ENCODE measurements at places on chromosomes 3 and 15.

- DNase-seq = no peak
Measured at GRCh38 chr3:134480546-134480945, 5.2 kb downstream of the ANAPC13 start.

DNA sequence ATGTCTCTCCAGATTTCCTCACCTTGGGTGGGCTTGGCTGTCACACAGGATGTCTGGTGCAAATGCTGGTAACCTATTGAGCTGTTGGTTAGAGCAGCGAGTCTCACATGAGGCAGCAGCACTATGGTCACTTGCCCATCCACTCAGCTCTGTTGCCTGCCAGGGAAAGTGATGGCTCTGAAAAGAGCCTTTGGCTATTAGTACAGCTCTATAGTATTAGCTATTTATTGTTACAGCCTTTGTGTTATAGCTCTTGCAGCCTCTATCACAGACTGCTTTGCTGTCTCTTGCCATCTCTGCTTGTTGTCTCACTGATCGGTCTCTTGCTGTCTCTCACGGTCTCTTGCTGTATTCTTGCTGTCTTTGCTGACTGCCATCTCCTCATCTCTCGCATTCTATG is 114.3 kb downstream of the MFSD1 start:
- DNase-seq = no peak

DNA sequence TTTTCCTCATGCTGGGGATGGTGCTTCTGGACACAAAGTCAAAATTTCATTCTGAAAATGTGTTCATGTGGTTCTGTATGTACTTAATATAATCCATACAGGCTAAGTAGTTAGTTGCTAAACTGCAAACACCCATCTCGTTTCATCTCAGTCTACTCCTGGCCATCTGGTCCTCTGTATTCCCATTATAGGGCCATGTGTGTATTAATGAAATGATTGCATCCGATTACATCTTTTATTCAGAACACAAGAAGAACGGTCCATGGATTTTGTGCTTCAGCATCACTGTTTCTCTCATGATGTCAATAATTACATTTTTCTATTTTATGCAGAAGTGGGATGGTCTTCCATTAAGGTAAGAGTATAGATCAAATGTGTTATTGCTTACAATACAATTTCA is 6.1 kb upstream of the GJD2 start:
- no peak for DNase-seq

DNA sequence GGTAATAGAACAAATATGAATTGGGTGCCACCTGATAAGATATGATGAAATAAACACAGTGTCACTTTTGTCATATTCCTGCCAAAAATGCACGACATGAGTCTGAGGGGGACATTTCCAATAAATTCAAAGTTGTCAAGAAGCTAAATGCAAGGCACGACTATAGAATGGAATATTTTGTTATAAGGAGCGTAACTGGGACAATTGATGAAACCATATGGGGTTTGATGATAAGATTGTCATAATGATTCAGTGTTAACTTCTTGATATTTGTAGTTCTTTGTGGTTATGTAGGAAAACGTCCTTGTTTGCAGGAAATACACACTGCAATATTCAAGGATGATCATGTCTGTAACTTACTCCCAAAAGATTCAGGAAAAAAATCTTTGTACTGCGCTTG is 163.3 kb downstream of the MEX3B start:
- peak; percentile 22 for DNase-seq

- no peak for DNase-seq
Measured at GRCh38 chr15:35288580-35288979, 203.5 kb upstream of the NANOGP8 start.

- DNase-seq = no peak
Measured at GRCh38 chr3:52357151-52358080, 41.3 kb downstream of the DNAH1 start.

GRCh38 chr15:40102897-40103858 is 5.5 kb downstream of the BMF start:
- no peak for DNase-seq

DNA sequence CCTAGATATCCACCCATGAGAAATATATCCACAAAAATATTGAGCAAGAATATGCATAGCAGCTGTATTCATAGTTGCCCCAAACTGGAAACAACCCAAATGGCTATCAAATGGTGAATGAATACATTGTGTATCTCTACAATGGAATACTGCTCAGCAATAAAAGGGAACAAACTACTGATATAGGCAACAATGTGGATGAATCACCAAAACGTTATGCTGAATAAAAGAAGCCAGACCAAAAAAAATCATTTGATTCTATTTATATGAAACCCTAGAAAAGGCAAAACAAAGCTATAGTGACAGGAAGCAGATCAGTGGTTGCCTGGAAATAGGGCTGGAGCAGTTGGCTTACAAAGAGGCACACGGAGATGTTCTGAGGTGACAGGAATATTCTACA is 15.5 kb upstream of the CMTM7 start:
- DNase-seq = no peak

GRCh38 chr15:67809441-67809840 is 15.9 kb upstream of the SKOR1 start:
- DNase-seq = no peak

GRCh38 chr15:32866454-32867312 is 148.9 kb downstream of the GREM1 start:
- peak; percentile 18 for DNase-seq

DNA sequence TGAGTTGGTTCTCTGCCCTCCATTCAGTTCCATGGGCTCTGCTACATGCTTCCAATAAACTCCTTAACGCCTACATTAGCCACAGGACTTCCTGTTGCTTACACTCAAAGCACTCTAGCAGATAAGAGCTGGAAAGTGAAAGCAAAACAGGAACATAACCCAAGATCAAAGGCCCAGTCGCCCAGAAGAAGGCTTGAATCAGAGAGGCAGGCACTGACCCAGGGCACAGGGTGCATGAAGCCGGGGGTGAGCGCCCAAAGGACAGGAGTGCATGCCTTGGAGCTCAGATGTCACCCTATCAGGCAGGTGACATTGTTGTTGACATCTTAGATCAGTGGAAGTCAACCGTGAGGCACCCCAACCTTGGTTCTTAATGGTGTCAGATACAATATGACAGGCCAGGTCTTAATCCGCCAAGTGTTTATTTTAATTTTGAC is 235.1 kb downstream of the UACA start:
- peak; percentile 96 for DNase-seq

DNA sequence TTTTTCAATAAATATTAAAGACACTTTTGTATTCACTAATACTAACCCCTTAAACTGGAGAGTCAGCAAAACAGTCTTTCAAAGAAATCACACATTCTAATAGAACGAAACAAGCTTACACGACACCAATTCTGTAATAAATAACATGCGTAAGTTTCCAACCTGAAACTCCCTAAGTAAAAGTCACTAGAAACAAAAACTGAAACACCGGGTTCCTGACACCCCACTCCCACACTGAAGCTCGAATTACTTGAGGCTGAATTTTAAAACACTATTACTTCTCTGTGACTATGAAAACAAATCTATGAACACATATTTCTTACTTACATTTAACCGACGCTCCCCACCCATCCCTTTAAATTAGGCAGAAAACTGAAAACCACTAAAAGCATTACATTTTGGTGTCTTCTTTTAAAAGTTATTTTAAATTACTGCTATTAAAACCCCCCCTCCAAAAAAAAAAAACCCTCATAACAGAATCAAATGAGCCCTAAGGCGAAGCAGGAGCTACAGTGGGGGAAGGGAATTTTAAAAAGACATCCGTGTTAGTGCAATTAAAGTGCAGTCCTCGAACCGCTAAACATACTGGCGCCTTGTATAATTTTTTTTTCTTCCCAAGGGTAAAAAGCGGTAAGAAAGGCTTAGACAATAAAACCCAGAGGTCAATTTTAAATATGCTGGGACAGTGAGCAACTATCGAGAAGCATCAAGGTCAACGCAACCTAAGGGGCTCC is 878 bp downstream of the SPPL2A start:
- peak; percentile 65 for DNase-seq

- DNase-seq = no peak
Measured at GRCh38 chr3:151285940-151286339, 7.6 kb upstream of the P2RY14 start.

DNA sequence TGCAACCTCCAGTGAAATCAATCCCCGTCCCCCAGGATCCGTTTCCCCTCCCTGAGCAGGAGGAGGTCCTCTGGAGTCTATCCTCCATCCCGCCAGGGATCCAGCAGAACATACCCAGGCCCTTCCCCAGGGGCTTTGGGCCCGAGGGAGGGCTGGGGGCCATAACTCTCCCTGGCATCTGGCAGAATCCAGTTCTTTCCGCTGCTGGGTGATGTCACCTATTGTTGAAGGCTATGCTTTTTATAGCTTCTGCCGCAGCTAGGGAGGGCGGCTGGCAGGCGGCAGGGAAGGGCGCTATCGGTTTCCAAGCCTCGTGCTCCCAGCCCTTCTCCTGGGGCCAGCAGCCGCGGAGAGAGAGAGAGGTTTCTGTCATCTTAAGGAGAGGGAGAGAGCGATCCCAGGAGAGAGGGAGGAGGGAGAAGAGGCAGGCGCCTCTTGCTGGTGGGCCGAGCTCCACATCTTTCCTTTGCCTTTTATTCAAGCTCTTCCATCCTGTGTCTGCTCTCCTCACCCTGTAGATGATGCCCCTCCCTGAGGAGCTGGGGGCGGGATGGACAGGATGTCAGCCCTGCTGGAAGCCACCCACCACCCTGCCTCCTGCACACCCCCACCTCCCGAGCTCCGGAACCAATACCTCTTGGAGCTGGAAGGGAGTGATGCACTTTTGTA is 120.1 kb downstream of the ANP32A start:
- DNase-seq = no peak

GRCh38 chr3:118754406-118755252 is 280.0 kb downstream of the IGSF11 start:
- DNase-seq = no peak

GRCh38 chr3:159169828-159170227 is 368.0 kb downstream of the MFSD1 start:
- no peak for DNase-seq

DNA sequence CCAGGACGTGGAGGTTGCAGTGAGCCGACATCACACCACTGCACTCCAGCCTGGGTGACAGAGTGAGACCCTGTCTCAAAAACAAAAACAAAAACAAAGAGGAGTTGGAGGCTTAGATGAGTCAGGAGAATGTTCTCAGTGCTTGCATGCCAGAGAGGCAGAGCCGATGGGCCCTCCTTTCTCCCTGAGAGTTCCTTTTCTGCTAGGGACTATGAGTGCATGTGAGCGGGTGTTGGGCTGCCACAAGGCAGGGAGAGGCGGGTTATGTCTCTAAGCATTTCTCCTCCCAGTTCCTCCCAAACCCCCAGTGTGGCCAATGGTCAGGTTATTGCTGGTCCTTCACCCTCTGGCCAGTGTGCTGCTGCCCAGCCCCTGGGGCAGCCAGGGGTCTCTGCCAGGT is 45.1 kb downstream of the RTP1 start:
- no peak for DNase-seq

- no peak for DNase-seq
Measured at GRCh38 chr15:39549912-39550311, 31.0 kb upstream of the THBS1 start.

DNA sequence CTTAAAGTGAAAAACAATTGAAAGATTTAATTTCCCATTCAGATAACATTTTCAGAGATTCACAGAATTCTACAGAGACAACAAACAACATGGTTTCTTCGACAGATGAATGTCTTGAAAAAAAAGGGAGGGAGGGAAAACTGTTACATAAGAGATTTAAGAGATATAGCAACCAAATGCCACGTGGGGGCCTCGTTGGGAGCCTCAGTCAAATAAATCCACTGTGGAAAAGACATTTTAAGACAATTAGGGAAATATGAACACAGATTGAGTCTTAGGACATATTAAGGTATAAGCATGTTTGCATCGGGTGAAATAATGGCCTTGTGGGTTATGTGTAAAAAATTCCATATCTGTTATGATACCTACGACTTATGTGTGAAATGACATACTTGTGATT is 5.0 kb upstream of the PRRT3 start:
- peak; percentile 52 for DNase-seq

- DNase-seq = peak; percentile 56
Measured at GRCh38 chr3:49386056-49386756, 25.6 kb downstream of the RHOA start.

- no peak for DNase-seq
Measured at GRCh38 chr3:59444294-59444671, 394.5 kb upstream of the CFAP20DC start.

DNA sequence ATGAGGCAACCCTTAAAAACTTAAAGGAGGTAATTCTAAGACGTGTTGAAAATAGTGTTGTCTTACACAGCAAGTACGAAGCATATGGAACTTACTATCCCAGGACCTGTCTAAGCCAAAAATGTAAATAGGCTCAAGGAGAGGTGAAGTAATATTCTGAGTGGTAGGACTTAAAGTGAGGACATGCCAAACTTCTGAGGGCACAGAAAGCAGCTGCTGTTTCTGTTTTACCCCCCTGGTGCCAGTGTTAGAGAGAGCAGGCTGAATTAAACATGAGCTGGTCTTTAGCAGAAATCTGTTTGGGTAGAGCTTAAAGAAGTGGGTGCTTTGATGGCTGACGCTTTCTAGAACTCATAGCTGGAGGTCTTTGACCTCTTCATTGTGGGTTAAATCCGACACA is 149.7 kb upstream of the NPHP3 start:
- no peak for DNase-seq

GRCh38 chr3:144457758-144458157 is 486.1 kb downstream of the DIPK2A start:
- no peak for DNase-seq

DNA sequence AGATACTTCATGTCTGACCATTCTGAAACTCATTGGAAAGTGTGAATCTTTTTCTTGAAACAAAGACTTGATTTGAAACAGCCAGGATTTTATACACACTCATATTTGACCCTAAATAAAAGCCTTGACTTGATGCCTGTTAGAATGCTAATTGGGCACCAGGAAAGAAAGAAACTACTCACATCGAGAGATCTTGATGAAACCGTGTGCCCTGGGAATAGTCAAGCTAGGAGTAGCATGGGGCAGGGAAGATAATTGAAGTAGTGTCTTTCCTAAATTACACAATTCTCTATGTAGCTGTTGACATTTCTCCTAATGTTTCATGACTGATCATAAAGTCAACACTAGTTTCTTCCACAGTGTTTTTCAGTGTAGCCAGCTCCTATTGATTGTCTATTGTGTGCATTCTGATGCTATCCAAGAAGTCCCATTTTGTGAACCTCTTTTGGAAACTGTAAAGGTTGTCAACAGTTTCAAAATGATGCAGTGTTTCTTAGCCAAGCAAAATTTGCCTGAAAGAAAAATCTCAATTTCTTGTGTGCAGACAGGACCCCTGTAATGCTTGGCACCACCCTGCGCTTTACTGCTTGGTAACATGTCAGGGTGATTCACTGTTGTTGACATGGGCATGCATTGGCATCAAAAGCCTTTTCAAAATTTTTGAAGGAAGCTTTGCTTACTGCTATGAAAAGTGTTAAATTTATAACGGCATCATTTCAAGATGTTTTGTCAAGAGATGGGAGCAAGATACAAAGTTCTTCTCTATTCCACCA is 52.5 kb upstream of the OTOL1 start:
- no peak for DNase-seq

GRCh38 chr15:100114100-100114499 is 227.7 kb downstream of the ADAMTS17 start:
- no peak for DNase-seq

GRCh38 chr15:33565094-33565493 is 254.3 kb downstream of the RYR3 start:
- no peak for DNase-seq

Data from OCI-M1 (cell line).